ENCODE measurements at places on chromosomes 16 and 17. TPM values are rescaled to one million over a fixed set of nuclear protein-coding genes. Genes with fewer than 3 reads are reported as not detected.

The HSF5 gene
- 0.31 TPM for total RNA-seq

The CHAD gene
- total RNA-seq, result not detected

The LDAF1 gene
- 34.1 TPM for total RNA-seq

The RRAD gene
- total RNA-seq, result 0.63 TPM

The CACNA1H gene
- total RNA-seq, result 32.9 TPM

The B4GALNT2 gene
- total RNA-seq, result not detected

The EVI2B gene
- total RNA-seq, result 0.63 TPM

The CLEC3A gene
- not detected for total RNA-seq

The CSH1 gene
- not detected for total RNA-seq

The HOXB13 gene
- total RNA-seq, result not detected

The FDXR gene
- 4.1 TPM for total RNA-seq

The CD68 gene
- 1.6 TPM for total RNA-seq
